Activated CD8-positive, alpha-beta memory T cell treated with anti-CD3 and anti-CD28 coated beads, Interleukin-2, amount 50 U/mL, for 4 hours (primary cell): ENCODE measurements at places on chromosomes 2 and 18.

- DNase-seq: no peak
These were observed 74.9 kb downstream of the TDRD15 start for GRCh38 chr2:21198637-21199036.

- no peak for DNase-seq
These were observed 354.8 kb upstream of the CNTNAP5 start for GRCh38 chr2:123670286-123670685.

GRCh38 chr2:135151615-135152014 lies 99.5 kb downstream of the RAB3GAP1 start:
- no peak for DNase-seq

- DNase-seq: no peak
These were observed 614.0 kb upstream of the ID2 start for GRCh38 chr2:8067784-8068336.

DNA sequence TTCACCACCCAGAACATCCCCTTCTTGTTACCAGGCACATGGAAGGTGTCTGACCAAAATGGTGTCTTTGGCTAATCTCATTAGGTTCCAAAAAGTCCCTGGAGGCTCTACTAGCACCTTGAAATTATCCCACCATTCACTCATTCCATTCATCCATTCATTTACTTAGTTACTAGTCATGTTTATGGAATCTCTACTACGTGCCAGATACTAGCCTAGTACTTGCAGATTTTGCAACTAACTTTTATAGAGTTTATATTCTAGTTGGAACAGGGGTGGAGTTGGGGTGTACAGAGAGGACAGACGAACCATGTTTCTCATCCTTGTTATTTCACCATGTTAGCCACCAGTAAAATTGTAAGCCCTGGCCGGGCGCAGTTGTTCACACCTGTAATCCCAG lies 4.0 kb upstream of the NOP58 start:
- DNase-seq: no peak

GRCh38 chr2:124610141-124610540 lies 585.1 kb downstream of the CNTNAP5 start:
- DNase-seq: no peak

- DNase-seq: no peak
These were observed 893 bp downstream of the CAVIN2 start for GRCh38 chr2:191845876-191846514.

- no peak for DNase-seq
These were observed 430.4 kb downstream of the LPIN1 start for GRCh38 chr2:12176623-12177454.

GRCh38 chr2:182868054-182868796 lies 1.8 kb upstream of the FRZB start:
- no peak for DNase-seq

DNA sequence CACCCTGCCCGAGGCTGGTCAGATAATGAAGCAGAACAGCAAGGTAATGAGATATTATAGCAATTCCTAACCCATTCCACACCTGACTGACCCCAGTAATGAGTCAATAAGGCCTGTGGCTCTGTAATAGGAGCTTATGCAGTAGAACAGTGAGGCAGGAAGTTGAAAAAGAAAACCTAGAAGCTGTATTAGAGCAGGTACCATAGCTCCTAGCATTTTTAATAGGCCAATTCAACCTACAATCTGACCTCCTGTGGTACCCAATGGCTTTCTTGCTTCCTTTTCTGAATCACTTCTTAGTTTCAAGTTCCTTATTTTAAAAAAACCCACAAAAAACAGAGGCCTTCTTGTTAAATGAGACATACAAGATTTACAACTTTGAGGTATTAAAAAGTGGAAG lies 43.6 kb upstream of the MAP2 start:
- DNase-seq: no peak

DNA sequence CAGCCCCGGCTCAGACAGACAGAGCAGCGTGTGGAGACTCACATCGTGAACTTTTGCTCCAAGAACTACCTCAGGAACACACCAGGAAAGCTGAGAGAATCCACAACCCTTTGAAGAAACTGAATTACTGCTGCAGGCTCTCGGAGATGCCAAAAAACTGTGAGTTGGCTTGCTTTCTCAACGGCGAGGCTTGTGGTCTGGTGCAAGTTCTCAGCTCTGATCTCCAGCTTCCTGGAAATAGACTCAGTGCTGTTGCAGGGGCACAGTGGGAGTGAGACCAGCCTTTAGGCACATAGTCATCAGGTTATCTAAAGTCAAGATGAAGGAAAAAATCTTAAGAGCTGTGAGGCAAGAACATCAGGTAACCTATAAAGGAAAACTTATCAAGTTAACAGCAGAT lies 273.7 kb upstream of the LRATD1 start:
- DNase-seq: no peak

DNA sequence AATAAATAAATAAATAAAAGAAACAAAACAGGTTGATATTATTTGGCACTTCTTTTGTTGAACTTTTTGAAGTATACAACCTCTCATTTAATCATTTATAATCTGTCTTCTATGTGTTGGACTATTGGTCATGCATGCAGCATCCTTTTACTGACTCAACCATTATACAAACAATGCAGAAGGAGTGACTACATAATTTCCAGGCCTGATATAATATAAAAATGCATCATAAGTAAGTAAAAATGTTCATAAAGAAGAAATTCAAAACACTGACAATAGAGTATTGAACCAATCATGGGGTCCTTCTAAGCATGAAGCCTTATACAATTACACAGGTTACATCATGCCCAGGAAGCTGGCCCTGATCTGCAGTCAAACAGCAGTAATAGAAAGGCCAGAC lies 141.5 kb upstream of the FN1 start:
- no peak for DNase-seq
